Right ventricle myocardium superior (tissue), 1 donor: ENCODE measurements at places on chromosomes 16 and 17. TPM values are rescaled to one million over a fixed set of nuclear protein-coding genes. Genes with fewer than 3 reads are reported as not detected.

- DNase-seq: no peak
Observed at GRCh38 chr17:67138392-67138791, 94.0 kb downstream of the CACNG1 start.

DNA sequence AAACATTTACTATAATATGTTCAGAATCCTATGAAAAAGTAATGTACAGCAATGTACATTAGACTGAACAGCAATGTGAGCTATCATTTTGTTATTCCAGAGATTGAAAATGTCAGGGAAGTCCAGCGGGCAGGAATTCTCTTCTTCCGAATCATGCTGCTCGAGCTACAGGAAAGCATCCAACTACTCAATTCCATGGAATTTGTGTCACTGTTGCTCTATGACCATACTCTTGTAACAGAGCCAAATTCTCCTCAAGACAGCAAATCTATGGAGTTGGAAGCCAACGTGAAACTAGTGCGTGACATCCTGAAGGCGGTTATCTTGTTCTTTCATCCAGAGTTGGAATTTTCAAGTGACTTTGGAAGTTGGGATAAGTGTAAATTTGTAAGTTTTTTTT, 24.8 kb upstream of the NSRP1 start:
- DNase-seq: no peak

- DNase-seq: no peak
Observed at GRCh38 chr17:4955091-4955490, 4.2 kb downstream of the ENO3 start.

DNA sequence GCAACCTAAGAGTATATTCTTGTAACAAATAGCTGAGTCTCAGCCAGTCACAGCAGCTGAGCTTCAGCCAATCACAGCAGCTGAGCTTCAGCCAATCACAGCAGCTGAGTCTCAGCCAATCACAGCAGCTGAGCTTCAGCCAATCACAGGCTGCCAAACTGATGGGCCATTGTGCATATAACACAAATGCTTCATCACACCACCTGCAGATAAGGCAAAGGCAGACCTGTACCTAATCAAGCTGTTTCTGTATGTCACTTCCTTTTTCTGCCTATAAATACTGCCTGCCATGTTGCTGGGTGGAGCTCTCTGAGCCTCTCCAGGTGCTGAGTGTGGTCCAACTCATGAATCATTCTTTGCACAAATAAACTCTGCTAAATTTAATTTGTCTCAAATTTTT, 19.9 kb downstream of the MYH13 start:
- DNase-seq: no peak

DNA sequence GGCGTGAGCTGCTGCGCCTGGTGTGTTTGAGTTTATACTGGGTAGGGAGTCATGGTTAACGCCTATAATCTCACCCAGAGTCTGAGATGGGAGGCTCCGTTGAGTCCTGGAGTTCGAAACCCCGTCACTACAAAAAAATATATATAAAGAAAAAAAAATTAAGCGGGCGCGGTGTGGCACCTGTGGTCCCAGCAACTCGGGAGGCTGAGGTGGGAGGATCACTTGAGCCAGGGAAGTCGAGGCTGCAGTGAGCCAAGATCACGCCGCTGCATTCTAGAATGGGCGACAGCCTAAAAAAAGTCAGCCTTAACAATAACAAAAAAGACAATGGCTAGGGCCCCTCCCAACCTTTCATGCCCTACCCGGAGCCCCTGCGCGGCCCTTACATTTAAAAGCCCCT, 17.2 kb upstream of the PRR14 start:
- DNase-seq: no peak

DNA sequence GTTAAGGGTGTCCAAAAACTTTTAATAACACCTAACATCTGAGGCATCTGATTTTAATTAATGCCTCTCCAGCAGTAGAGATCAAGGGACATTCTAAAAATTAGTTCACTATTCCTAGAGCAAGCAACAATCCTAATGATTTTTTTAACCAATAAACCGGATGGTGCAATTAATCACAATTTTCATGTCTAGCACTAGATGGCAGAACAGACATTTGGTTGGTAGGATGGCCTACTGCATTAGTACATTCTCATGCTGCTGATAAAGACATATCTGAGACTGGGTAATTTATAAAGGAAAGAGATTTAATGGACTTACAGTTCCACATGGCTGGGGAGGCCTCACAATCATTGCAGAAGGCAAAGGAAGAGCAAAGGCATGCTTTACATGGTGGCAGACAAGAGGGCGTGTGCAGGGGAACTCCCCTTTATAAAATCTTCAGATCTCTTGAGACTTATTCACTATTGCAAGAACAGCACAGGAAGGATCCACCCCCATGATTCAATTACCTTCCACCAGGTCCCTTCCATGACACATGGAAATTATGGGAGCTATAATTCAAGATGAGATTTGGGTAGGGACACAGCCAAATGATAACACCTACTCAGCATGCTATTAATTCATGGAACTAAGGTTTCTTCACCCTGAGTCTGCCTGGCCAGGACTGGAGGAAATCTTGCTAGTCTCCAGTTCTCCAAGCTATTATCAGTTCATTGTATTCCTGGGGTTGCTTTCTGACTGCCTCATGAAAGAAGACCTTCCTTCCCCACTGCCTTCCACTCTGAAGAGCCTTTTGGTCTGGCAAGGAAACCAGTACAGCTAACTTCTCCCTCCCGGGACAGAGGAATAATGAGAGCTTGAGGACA, 24.8 kb downstream of the HS3ST3A1 start:
- DNase-seq: no peak

DNA sequence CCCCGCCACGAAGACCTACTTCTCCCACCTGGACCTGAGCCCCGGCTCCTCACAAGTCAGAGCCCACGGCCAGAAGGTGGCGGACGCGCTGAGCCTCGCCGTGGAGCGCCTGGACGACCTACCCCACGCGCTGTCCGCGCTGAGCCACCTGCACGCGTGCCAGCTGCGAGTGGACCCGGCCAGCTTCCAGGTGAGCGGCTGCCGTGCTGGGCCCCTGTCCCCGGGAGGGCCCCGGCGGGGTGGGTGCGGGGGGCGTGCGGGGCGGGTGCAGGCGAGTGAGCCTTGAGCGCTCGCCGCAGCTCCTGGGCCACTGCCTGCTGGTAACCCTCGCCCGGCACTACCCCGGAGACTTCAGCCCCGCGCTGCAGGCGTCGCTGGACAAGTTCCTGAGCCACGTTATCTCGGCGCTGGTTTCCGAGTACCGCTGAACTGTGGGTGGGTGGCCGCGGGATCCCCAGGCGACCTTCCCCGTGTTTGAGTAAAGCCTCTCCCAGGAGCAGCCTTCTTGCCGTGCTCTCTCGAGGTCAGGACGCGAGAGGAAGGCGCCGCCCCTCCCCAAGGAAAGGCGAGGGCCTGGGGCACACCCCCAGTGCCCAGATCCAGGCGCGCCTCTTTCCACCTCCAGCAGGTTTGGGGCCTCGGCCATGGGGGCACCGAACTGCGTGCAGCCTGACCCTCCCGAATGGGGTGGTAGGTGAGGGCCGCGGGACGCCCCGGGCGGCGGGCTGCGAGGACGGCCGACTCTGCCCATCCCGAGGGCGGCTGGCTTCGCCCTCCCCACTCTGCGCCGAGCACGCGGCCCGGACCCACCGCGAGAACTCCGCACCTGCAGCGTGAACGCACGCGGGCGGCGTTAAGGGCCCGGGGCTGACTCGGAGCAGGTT, 664 bp downstream of the HBQ1 start:
- peak; percentile 84 for DNase-seq

The TBC1D3 gene
- total RNA-seq: not detected

The NEUROD2 gene
- total RNA-seq: not detected

The PRDM7 gene
- total RNA-seq: not detected
